ENCODE measurements at places on chromosomes 13 and 19. TPM values are rescaled to one million over a fixed set of nuclear protein-coding genes. Genes with fewer than 3 reads are reported as not detected.

- DNase-seq = no peak
These were observed 12.2 kb downstream of the TMEM160 start for GRCh38 chr19:47036097-47036651.

DNA sequence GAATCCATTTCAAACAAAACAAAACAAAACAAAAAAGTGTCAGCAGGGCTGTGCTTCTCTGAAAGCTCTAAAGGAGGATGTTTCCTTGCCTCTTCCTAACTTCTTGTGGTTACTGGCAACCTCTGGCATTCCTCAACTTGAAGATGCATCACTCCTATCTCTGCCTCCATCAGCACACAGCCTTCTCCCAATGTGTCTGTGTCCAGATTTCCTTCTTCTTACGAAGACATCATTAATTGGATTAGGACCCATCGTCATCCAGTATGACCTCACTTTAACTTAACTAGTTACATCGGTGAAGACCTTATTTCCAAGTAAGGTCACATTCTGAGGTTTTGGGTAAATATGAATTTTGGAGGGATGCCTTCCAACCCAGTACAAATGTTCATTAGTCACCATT is 33.8 kb upstream of the GTF2F2 start:
- DNase-seq = no peak

DNA sequence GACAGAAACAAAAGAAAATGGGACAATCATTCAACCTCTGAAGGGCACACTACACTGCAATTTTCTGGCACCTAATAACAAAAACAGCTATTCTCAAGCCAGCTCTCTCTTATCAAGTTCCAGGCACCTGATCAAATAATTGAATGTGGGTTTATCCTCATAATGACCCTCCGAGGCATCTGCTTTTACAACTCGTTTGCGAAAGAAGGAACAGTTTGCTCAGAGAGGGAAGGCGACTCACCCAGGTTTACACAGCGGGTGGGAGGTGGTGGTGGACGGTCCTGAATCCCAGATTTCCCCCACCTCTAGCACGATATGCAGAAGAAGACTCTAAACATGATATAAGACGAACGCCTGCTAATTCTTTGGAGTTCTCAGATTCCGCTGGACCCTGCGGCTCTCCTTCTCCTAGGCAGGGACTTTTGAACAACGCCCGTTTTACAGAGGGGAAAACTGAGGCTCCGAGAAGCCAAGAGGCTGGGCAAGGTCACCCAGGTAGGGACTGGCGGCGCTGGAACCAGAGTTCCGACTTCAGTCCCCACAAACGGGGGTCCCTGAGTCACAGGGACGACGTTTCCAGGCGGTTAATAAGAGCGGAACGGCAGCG is 641 bp downstream of the SGTA start:
- no peak for DNase-seq

GRCh38 chr13:39224671-39225240 is 186.5 kb downstream of the NHLRC3 start:
- DNase-seq = no peak

DNA sequence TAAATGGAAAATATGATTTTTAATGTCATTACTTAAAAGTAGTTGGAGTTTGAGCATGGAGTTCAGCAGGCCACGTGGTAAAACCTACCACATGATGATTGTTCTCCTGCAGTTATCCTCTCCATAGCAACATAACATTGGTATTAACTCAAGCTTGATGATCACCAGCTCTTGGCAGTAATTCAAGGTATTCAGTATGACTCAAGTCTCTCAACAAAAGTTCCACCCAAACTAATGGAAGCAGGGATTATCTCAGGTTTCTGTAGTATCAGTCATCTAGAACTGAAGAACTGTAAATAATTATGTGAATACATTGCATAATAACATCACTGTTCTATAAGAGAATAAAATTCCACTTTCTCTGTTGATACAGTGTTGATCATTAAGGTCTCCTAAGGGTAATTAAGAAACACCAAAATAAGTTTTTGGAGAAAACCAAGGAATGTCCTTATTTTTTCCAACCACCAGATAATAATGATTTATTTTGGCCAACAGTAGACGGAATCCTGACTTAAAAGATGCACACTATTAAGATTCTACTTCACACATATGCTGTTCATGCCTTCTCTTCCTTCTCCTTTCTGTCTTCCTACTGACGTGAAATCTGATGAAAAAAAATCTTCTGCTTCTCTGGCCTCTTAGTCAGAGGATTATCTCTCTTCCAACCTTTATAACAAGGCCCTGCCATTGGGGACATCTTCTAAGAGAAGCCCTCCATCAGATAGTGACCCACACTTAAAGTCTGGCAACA is 1092.3 kb downstream of the EFNB2 start:
- no peak for DNase-seq

DNA sequence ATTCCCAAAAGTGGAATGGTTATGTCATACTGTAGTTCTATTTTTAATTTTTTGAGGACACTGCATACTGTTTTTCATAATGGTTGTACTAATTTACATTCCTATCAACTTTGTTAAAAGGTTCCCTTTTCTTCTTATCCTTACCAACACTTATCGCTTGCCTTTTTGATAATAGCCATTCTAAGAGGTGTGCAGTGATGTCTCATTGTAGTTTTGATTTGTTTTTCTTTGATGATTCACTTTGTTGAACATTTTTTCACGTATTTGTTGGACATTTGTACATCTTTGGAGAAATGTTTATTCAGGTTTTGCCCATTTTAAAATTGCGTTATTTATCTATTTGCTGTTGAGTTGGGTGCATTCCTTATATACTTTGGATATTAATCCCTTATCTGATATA is 188.8 kb upstream of the SPRY2 start:
- DNase-seq = no peak

DNA sequence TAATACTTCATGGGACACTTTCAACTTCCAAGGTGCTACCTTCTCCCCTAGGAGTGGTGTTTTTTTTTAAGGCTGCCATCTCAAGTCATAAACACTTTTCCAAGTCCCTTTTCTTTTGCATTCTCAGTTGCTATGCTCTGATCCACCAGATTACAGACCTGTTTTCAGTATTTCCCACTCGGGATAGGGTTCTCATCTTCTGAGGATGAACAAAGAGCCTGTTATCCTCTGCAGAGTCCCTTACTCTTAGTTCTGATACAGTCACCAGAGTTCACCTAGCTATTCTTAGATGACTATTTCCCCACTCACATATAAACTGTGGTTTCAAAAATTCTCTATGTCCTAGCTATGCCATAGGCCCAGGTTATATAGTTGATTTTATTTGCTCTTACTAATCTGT is 15.9 kb downstream of the ZDHHC20 start:
- DNase-seq = no peak

DNA sequence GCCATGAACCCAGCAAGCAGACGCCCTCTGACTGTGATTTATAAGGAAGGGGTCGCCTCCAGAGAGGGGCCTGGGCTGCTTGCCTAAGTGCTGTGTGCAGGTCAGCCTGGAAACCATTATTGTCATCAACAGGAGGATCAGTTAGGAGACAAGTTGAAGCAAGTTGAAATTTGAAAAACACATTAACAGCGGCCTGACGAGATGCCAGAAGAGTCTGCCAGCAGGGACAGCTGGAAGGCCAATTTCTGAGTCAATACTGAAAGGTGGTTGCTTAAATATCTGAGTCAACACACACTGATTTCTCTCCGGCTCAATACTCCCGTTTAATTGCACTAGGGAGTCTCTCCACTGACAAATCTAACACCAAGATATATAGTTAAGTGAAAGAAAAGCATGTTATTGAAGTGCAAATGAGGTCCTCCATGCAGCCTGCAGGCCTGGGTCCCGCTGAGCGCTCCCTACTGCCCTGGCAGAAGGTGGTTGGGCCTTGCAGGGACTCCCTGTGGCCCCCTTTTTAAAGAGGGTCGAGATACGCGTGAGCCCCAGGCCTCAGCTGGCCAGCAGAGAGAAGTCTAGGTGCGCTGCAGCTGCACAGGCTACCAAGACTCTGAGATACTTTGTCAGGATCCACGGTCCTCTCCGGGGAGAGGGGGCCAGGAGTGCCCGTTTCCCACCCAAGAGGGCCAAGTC is 91.1 kb downstream of the RNASEH2B start:
- no peak for DNase-seq

DNA sequence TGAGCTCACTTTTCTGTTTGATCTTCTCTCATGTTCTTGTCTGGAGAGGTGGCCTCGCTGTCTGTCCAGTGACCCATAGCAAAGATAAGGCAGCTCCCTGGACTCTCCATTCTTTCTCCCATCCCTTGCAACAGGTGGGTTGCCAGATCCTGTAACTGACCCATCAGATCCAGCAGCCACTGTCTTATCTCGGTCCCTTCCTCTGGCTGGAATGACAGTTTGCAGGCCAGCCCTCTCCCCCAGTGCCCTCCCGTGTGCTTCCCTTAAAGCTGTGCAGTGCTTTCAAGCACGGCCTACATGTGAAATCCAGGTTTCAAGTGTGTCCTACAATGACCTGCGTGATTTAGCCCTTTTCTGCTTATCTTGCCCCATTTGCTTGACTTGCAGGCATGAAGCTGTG is 3.7 kb downstream of the GTF3A start:
- no peak for DNase-seq

GRCh38 chr19:53467485-53468262 is at the start of gene ZNF813:
Gene ZNF813 (plus strand): TSS chr19:53467733. CDS start chr19:53483823, 16,090 bp downstream.
- peak; percentile 98 for DNase-seq

DNA sequence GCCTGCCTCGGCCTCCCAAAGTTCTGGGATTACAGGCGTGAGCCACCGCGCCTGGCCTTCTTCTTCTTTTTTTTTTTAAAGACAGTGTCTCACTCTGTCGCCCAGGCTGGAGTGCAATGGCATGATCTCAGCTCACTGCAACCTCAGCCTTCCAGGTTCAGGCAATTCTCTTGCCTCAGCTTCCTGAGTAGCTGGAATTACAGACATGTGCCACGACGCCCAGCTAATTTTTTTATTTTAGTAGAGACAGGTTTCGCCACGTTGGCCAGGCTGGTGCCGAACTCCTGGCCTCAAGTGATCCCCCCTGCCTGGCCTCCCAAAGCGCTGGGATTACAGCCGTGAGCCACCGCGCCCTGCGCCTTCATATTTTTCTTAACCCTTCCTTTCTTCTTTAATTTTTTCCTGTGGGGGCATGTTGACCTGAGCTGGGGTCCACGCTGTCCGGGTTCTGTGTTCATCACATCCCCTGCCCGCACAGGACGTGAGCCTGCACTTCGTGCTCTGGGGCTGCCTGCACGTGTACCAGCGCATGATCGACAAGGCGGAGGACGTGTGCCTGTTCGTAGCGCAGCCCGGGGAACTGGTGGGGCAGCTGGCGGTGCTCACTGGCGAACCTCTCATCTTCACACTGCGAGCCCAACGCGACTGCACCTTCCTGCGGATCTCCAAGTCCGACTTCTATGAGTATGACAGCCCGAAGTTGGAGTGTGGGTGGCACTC is 14.1 kb downstream of the PNPLA6 start:
- DNase-seq = no peak

GRCh38 chr13:40581277-40581579 is 85.2 kb downstream of the FOXO1 start:
- DNase-seq = no peak

DNA sequence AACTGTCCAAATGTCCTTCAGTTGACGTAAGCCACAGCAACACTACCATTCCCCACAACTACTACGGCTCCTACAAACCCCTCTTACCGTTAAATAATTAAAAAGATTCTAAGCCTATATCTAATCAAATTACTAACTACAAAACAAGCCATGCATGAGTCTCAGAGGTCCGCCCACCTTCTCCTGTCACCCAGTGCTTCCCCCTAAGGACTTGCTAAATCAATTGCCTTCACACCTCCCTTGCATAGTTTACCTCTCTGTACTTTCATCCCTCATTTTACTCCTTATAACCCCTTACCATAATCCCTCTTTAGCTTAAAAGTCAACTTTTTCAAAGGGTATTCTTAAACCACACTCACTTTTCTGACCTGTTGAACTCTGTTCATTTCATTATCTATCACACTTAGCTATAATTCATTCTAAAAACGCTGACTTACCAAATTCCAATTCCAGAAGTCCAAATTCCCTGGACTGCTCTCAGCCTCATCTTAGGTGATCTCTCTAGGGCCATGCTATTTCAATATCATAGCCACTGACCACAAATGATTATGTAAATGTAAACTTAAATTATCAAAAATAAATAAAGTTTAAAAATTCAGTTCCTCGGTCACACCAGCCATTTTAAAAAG is 187.8 kb downstream of the DIAPH3 start:
- DNase-seq = no peak

DNA sequence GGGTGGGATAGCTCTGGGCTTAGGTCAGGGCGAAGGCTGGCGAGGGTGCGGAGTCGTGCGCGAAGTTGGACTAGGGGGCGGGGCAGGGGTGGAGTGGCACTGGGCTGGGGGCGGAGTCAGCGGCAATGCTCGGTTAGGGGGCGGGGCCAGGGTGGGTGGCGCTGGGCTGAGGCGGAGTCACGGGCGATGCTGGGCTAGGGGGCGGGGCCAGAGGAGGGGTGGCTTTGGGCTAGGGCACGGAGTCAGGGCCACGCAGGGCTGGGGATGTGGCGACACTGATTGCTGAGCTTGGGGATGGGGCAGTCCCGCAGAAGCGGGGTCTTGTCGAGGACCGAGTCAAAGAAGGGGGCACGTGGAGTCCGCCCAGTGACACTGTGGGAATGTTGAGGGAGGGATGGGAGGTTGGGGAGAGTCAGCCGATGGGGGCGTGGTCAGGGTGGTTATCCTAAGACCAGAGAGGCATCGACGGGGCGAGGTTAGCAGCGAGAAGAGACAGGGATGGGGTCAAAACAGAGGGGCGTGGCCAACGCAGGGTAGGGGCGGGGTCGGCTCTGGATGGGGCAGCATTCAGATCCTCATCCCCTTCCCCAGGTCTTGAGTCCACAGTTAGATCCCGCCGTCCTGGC is 8.7 kb downstream of the HOMER3 start:
- peak; percentile 73 for DNase-seq

- DNase-seq = peak; percentile 83
These were observed 4.8 kb downstream of the EMP3 start for GRCh38 chr19:48330012-48330681.

DNA sequence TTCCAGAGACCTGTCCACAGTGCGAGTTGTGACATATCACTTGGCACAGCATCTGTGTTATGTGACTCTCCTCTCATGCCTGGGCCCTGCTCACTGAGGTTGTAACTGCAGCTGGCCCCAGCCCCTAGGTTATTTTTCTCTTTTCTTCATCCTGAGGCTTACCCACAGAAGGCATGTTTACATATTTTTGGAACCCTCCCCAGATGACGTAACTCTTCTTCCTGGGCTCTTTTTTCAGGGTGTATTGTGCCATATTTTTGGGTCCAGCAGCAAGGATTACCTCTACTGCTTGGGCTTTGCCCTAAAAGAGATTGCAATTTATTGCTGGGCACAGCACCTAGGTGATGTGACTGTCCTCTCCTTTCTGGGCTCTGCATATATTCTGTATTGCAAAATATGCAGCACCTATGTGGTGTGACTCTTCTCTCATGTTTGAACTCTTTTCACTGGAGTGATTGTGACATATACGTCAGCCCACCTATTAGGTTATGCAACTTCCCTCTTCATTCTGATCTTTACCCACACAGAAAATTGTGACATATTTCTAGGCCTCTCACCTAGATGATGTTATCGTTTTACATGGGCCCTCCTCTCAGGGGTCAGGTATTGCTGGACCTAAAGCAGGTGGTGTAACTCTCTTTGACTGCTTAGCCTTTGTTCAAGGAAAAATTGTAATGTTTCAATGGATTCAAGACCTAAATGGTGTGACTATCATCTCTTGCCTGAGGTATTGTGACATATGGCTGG is 64.5 kb upstream of the ZNF724 start:
- no peak for DNase-seq

The PCDH20 gene
- not detected for total RNA-seq

The CACNA1A gene
- 0.91 TPM for total RNA-seq

The LMO7 gene
- 23.4 TPM for total RNA-seq

The HIF3A gene
- not detected for total RNA-seq

The LRRC63 gene
- total RNA-seq = 1.6 TPM
